ENCODE measurements at places on chromosomes 4 and X.

DNA sequence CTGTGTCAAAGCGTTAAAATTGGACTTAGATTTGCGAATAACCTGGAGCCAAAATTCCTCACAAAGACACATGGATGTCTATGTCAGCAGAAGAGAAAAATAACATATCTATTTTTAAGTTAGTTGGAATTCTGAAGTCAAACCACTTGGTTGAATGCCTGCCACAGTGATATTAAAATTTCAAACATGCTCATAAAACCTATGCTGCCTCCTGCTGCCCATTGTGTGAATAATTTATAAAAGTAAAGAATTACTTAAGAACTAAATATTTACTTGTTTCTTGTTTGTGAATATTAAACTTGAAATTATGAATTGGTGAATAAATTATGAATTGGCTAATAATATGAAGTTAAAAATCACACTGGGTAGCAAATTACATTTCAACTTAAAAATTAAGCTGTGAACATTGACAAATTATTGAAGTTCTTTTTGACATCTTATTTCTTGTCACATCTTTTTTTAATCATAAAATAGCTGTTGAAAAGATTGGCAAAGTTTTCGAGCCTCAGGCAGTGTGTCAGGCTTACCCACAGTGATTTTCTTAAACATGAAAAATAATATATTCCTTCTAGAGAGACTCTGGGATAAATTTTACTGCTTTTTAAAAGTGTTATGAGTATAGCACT is 35.4 kb downstream of the FABP2 start:
- DNase-seq, result peak; percentile 61

GRCh38 chr4:76600447-76600846 is 165.4 kb downstream of the SHROOM3 start:
- DNase-seq, result no peak

GRCh38 chr4:90219822-90220221 is 92.6 kb downstream of the CCSER1 start:
- no peak for DNase-seq

GRCh38 chr4:118850488-118851173 is 14.7 kb upstream of the SEC24D start:
- peak; percentile 65 for DNase-seq

GRCh38 chr4:140049024-140049848 is 104.7 kb downstream of the MAML3 start:
- DNase-seq, result peak; percentile 44

DNA sequence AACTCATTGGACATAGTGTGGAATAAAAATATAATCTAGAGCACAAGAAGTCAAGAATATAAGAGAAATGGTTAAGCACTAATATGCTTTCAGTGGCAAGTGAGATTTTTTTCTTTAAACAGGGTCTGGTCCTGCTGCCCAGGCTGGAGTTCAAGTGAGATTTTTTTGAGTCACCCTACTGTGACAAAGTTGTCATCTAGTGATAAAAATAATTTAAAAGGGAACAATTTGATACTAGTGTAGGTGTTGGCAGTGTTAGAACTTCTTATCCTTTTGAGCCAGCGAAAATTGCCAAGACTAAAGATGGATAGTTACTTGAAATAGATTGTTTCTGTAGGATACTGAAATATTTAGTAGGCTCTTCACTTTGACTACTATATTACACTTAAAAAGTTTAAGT is 67.9 kb upstream of the TECRL start:
- no peak for DNase-seq

- DNase-seq, result peak; percentile 56
Observed at GRCh38 chrX:15242899-15243555, 26.9 kb downstream of the ASB9 start.

GRCh38 chrX:24005028-24005427 is 22.0 kb downstream of the KLHL15 start:
- no peak for DNase-seq

DNA sequence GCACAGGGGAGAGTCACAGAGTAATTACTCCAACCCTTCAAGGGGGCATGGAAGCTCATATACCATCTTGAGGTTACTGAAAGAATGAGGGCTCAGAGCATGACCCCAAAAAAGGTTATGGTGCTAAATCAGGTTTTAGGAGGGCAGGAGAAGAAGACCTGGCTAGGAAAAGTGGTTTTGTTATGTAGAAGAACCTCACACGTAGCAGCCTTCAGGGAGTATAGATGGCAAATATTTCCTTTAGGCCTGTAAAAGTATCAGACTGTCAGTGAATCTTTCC is 102.0 kb upstream of the PDE5A start:
- DNase-seq, result no peak

DNA sequence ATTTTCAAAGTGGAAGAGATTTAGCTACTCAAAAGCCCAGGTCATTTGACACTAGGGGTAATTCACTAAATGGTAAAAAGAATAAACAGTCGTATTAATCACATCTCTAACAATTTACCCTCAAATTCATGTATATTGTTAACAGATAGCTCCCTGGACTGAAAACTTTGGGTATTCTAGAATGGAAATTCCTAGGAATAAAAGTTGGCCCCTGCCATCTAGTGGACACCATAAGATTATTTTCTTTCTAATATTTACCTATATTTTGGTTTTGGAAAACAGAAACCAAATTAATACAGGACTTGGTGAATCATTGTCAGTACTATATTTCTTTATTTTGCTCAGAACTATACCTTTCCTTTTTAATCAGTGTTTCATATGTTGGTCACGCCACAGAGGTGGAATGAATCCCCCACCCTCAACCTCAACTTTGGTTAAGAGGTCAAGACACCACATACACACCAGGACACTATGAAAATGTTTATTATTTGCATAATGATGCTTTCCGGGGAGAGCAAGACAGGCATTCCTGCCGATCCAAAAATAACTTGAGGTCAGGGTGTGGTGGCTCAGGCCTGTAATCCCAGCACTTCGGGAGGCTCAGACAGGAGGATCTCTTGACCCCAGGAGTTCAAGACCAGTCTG is 96.2 kb upstream of the APOOL start:
- no peak for DNase-seq

DNA sequence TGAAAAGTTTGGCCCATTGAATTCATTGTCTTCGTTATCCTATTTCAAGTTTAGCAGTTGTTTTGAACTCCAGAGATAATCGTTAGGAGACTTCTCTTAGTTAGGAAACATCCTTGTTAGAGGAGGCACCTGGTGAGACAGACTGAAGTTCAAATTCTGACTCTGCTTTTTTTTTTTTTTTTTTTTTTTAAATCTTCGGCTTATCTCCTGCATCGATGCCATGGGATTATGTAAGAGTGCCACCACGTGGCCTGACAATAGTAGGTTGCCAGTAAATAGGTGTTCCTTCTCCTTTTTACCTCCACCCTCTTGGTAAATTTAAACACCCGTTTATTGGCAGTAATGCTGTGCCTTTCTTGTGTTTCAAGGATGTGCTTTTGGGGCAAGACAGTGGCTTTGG is 149.3 kb downstream of the SOWAHB start:
- no peak for DNase-seq

DNA sequence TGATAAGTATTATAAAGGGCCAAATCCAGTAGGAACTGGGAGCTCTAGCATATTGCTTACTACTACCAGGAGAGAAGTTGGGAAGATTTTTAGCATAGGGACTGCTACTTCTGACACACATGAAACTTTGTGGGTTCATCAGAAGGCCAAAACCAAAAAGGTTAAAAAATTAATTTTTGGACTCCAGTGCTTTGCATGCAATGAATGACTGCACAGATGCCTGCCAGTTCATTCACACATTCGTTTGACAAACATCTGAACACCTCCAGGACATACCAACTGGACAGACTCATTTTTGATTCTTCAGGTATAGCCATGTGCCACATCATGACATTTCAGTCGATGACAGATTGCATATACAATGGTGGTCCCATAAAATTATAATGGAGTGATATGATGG is 79.8 kb downstream of the MID1IP1 start:
- DNase-seq, result no peak

DNA sequence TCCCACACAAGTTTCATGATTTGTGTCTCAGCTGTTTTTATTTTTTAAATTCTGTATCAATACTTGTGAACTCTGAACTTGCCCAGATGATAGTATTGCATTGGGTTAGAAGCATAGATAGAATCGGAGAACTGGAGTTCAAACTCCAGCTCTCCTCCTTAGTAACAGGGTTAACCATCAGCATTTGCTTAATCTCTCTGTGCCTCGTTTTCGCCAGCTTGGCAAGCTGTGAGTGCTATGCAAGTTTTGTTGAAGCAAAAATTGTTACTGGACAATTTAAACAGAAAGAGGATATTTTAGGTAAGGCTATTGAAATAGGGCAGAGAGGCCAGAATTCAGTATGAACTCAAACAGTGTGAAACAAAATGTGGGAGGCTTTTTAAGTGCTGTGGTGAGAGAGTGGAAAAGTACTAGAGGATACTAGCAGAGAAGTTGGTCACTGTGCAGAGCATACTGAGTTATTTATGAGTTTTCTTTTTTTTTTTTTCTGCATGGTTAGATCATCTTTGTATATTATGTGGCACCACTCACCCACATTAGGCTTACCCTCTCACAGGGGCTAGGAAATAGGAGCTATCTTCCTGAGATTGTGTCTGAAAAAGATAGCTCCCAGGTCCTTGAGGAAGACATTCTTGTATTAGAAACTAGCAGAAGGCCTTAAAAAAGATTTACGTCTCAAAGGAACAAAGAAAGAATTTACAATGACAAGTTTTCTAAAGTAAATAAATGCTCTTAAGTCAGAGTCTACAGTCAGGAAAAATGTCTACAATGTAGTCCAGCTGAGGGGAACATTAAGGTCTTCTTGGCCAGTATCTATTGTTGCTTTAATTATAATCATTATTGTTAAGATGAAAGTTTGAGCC is 1126.6 kb downstream of the FAT4 start:
- DNase-seq, result no peak

DNA sequence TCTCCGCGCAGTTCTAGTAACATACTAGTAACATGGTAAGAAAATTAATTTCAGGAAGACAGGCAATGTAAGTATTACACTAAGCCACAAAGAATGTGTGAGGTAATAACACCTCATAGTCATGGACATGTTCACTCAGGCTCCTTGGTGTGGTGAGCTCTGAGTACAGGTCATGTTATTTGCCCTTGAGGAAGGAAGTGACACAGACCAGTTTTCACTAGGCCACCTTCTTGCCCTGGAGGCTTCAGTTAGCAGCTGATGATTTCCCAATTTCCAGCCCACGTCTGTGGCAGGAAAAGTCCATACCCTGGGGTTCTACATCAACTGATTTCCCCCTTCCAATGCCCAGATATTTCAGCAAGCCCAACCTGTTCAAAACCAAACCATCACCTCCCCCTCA is 6.7 kb downstream of the APOO start:
- DNase-seq, result no peak

- no peak for DNase-seq
Observed at GRCh38 chrX:45788315-45788714, 587.6 kb upstream of the DIPK2B start.

GRCh38 chrX:130174045-130174704 is 2.4 kb downstream of the RAB33A start:
- no peak for DNase-seq

GRCh38 chr4:13705521-13706041 is 78.1 kb upstream of the BOD1L1 start:
- no peak for DNase-seq

GRCh38 chr4:124212815-124213630 is 499.5 kb downstream of the ANKRD50 start:
- DNase-seq, result no peak

DNA sequence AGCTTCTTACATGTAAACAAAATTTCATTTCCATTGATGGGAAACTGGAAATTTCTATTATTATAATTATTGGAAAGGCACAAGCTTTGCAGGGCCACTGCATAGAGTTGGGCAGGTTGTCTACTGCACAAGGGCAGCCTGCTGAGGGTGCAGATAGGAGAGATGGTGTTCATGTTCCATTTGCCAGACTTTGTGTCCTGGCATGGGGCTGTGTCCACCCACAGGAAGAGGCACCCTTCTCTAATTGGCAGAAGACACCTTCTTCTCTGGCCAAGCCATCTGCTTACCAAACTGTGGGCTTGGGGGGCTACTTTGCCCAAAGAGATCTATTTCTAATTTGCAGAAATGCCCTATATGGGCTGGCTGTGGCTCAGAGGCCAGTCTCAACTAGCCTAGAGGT is 140.7 kb downstream of the GATB start:
- no peak for DNase-seq

DNA sequence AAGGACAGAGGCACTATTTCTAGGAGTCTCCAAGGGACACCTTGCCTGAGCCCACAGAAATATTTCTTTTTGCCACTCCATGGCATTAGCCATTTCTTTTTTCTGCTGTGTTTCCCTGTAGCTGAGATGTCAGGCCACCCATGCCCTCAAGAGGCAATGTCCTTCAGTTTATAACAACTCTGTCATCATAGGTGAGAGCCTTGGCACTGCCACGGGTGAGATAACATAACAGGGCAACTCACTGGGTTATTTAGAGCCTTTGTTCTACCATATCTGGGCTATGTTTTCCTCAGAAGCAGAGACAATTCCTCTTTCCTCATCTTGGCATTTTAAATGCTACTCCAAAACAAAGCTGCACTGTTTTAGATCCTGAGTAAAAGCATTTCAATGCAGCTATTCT is 99.9 kb upstream of the MAOA start:
- DNase-seq, result no peak

- no peak for DNase-seq
Observed at GRCh38 chr4:184457535-184458249, 16.7 kb downstream of the IRF2 start.

DNA sequence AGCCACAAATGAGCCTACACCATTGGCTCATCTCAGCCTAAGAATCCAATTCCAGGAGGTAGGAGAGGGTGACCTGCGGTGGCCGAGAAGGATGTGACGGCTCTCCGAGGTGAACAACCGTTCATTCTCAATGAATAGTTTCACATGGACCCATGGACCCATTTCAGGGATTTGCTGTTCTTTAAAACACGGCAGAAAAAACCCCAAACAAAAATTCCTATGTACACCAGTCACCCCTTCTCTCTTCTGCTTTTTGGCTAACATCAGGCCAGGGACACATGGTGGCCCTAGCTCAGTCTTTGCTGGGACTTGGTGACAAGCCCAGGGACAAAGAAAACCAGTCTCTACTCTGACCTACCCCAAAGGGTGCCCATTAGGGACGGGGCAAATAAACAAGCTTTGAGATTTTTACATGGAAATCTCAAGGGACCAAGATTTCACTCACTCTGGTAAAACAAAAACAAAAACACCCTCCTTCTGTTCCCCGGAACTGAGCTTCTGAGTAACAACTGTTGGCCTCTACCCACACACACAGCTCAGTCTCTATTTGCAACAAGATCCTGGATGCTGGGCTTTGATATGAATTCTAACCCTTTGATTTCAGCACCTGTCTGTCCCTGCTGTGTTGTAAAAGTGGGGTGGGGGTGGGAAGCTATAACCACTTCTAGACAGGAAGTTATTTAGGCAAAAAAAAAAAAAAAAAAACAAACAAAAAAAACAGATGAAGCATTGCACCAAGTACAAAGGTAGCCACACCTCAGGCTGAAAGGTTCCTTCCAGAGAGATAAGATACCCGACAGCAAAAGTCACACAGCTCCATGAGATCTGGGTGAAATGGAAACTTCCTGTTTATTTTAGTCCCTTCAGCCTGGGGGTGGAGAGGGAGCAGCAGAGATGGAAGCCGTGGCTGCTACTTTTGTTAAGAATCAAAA is 49.0 kb downstream of the DDX3X start:
- peak; percentile 69 for DNase-seq

GRCh38 chr4:94420356-94420755 is 31.4 kb upstream of the PDLIM5 start:
- no peak for DNase-seq

Measured in CD4-positive, alpha-beta T cell treated with Interleukin-12 subunit alpha and Interleukin-12 subunit beta, for 1 hour (primary cell).